ENCODE measurements at places on chromosomes 12 and 14. TPM values are rescaled to one million over a fixed set of nuclear protein-coding genes. Genes with fewer than 3 reads are reported as not detected.

GRCh38 chr12:114476159-114476558 lies 70.2 kb upstream of the TBX5 start:
- no peak for DNase-seq

DNA sequence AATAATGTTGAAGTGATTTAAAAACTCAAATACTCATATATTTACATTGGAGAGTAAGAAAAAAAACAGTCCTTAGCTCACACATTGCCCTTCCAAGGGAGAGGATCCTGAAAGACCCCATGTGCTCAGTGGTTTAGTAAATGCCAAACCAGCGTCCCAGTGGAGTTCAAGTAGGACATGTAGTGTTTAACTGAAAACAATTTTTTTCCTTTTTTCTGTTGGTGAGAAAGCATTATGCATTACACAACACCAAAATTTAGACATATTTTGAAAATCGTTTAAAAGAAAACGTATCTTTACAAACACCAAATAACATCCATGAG lies 33.6 kb downstream of the UBR7 start:
- DNase-seq: no peak

DNA sequence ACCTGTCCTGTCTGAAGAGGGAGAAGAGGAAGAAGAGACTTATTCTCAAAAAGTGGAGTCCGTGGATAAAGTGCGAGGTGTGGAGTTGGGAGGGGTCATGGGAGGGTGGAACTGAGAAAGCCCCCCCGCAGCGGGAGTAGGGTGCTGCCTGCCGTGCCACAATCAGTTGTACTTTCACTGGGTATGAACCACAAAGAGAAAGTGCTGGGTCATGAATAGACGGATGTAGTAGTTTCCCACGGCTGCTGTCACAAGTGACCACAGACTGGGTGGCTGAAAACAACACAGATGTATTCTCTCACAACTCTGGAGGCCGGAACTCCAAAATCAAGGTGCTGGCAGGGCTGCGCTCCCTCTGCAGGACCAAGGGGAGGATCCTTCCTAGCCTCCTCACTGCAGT lies 5.5 kb downstream of the DNAH10 start:
- DNase-seq: no peak

DNA sequence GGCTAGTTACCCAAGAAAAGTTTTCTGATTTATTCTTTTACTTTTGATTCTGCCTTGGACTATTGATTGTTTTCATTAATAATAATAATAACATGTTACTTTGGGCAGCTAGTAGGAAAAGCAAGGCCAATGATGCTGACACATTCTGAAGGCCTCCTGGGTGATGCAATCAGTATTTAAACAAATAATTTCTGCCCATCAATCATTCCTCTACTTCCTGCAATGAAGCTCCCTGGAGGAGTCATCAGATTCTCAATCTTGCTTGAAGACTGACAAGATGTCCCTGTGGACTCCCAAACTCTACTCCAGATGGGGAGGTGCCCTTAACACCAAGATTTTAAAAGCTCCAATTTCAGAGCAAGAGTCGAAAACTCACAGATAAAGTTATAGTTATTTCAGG lies at the start of gene SPX:
Gene SPX, plus strand, starts transcription at position 244 of the 400 bp plus-strand sequence. CDS start 177 bp downstream, outside the sequence.
- DNase-seq: peak; percentile 95

DNA sequence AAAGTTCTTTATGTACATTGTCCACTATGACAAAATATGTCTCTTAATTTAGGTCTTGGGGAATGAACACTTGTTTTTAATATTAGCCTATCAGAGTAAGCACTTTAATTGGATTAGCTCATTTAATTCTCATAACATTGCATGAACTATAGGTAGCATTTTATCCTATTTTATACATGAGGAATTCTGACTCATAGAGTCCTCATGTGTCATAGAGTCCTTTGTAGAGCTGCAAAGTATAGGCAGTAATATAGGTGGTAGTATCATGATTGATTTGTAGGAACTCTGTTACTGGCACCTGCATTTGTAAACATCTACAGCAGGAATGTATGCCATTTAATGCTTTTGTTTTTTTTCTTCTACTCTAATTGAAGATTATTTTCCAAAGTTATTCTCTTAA lies 96.0 kb downstream of the GPHN start:
- peak; percentile 39 for DNase-seq

DNA sequence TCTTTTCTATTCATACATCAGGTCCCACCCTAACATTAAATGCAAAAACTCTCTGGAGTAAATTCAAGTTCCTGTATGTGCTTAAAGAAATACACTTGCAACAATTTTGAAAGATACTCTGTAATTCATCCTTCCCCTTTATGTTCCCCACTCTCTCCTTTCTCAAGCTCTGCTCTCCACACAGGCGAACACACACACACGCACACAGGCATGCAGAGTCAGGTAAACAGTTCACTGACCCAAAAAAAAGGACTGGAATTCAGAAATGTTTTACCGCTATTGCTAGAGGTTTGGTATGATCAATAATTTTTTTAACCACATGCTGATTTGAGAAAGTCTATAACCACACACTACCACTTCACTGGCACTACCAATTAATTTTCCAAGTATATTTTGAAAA lies 152.4 kb upstream of the TMCC3 start:
- no peak for DNase-seq

Gene JPH4
- total RNA-seq: not detected

Gene ACRBP
- 2.2 TPM for total RNA-seq

DNA sequence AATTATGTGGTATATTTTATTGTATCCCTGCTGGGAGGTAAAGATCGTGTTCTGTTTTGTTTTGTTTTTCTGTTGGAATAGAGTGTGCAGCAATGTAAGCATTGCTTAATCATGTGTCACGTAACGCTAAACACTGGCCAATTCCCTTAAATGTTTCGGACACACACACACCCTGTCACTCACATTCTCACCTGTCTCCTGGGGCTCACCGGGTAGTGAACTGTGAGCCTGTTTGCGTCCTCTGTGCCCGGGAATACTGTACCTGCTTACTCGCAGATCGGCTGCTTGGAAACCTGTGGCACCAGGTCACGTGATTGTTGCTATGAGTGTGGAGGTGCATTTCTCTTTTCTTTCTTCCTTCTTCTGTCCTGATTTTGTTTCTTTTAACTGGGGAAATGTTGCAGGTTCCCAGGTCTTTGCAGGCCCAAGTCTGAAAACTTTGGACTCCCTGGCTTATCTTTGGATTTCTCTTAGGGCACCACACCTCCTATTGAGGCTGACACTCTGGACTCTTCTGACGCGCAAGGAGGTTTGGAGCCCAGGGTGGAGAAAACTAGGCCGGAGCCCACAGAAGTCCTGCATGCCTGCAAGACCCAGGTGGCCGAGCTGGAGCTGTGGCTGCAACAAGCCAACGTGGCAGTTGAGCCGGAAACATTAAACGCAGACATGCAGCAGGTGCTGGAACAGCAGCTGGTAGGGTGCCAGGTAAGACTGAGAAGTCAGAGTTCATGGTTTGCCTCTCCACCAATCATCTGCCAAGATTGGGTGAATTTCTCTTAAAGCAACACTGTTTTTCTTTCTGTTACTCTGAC lies 181.1 kb downstream of the ESR2 start:
- no peak for DNase-seq

Gene SENP1
- 44.5 TPM for total RNA-seq

DNA sequence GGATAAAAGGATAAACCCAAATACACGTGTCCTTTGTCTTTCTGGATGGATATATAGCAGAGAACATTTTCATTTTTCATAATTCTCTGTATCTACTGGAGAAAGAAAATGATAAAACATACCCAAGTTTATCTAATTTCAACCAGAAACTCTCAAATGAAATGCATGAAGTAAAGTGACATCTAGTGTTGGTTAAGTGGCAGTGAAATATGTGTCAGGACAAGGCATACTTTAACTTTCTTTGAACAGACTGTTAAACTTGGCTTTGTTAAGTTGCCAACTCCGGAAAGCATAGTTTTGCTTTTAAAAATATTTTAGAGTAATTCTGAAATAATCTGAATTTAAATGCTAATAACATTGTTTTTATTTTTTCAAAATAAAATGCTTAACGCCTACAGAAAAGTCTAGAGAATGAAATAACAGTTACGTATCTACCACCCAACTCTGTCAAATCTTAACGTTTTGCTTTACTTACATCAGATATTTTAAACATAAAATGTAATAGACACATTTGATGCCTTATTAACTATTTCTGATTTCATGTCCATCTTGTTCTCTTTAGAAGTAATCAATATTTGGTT lies 25.2 kb upstream of the NTN4 start:
- DNase-seq: peak; percentile 72

Data from Karpas-422 (cell line).